ENCODE measurements at places on chromosomes 4 and X.

DNA sequence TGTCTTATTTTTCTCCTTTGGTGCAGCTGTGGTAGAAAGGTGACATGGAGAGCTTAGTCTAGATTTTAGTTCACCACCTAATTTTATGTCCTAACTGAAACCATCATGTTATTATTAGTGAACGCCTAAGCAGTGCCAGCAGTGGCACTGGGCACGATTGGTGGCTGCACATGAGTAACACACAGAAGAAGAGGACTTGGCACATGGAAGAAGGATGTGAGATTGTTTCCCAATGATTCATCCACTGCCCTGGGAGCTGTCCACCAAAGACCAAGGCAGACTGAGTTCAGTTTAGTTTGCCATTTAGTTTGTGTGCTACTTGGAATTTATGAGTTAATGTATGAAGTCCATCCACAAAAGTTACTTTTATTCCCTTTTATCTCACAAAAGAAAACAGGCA is 68.1 kb upstream of the NAP1L5 start:
- DNase-seq, result peak; percentile 84

GRCh38 chr4:2243681-2244380 is 1.9 kb upstream of the HAUS3 start:
- DNase-seq, result peak; percentile 42

- no peak for DNase-seq
These were observed 581.3 kb upstream of the TENM3 start for GRCh38 chr4:181661923-181662322.

- no peak for DNase-seq
These were observed 34.5 kb upstream of the PGRMC1 start for GRCh38 chrX:119201570-119201969.

DNA sequence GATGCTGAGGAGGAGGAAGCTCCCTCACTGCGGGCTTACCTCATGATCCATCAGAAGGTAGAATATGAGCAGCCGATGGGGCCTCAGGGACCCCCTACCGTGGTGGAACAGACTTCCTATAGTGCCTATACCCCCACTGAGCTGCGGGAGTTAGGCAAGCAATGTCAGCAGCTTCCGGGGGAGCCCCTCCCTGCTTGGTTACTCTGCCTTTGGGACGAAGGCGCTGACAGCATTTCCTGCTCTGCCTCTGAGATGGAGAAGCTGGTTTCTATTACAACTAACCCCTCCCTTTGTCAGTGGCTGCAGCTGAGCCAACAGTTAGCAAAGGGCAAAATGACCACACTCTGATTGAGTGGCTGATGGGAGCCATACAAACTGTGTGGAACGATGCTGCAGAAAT is 430.7 kb downstream of the IDS start:
- no peak for DNase-seq

- DNase-seq, result no peak
These were observed 49.8 kb upstream of the PRPS2 start for GRCh38 chrX:12741416-12741815.

- DNase-seq, result no peak
These were observed 9.4 kb downstream of the ARHGAP10 start for GRCh38 chr4:147741190-147741788.

DNA sequence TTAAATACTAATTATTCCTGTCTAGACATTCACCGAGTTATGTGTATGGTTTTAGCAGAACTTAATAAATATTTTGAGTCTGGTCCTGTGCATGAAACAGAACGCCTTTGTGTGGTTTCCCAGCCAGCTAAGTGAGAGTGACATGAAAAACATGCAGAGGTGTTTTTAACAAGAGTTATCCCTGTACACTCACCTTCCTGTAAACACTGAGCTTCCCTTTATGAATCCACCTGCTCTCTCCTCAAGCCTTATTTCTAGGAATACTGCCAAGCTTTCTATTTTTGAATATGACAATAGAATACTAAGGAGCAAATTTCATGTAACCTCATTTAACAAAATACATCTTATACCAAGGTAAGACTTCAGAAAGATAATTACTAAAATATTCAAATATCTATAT is 270.3 kb upstream of the CTSO start:
- DNase-seq, result no peak

- no peak for DNase-seq
These were observed 231.3 kb downstream of the INPP4B start for GRCh38 chr4:142614621-142615323.

DNA sequence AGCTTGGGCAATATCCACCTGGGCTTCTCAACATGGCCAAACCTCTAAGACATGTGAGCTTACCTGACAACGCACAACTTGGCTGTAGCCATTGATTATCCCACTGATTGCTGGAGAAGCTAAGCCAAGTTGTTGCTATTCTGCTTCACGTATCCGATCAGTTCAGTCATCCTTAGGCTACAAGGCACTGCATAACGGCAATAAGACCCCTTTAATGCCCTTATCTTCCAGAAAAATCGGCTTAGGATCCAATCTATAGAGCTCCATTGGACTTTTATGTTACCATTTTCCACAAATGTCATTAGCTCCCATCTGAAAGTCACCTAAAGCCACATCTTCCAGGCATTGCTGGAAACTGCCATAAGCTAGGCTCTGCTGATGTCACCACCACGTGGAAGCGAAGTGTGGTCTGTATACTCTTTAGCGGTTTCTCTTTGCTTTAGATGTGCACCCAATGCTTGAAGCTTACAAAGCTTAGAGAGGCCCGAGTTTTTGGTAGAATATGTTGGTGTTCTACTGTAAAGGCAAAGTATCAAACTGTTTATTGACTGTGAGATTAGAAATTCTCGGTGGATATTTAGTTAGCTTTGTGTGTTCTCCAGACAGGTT is 163.1 kb downstream of the CPE start:
- no peak for DNase-seq

GRCh38 chr4:24639714-24640113 is 55.4 kb upstream of the DHX15 start:
- no peak for DNase-seq

- no peak for DNase-seq
These were observed 49.6 kb downstream of the KIT start for GRCh38 chr4:54707406-54707805.

DNA sequence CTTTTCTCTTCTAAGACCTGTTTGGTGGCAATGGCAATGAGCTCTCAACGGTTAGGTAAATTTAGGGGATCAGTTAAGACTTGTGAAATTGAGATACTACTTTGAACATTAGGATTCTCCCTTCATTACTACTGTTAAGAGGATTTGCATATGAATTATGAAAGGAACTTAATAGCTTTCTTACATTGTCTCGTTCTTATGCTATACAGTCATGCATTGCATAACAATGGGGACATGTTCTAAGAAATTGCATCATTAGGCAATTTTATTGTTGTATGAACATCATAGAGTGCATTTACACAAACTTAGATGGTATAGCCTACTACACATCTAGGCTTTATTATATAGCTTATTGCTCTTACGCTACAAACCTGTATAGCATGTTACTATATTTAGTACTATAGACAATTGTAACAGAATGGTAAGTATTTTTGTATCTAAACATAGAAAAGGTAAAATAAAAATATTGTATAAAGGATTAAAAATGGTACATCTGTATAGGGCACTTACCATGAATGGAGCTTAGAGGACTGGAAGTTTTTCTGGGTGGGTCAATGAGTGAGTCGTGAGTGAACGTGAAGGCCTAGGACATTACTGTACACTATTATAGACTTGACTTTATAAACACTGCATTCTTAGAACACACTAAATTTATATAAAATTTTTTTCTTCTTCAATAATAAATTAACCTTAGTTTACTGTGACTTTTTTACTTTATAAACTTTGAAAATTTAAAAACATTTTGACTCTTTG is 62.5 kb downstream of the PAQR3 start:
- no peak for DNase-seq

All from ACHN (cell line).